ENCODE measurements at places on chromosomes 1 and 21.

GRCh38 chr1:205270764-205271163 lies 43.0 kb downstream of the TMCC2 start:
- no peak for DNase-seq

DNA sequence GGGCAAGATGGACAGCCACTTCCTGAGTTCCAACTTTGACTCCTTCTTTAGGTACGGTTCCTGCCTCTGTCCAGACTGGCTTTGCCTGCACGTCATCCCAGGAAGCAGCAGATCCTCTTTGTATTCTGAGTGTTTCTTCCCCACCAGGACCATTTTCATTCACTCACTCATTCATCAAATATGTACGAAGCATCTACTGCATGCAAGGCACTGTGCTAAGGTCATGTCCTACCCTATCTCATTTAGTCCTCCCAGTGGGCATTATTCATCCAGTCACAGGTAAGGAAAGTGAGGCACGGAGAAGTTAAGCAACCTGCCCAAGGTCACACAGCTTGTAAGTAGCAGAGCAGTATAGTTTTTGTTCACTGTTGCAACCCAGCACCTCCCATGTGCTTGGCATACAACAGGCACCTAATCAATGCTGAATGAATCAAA lies 13.9 kb downstream of the CRYBG2 start:
- DNase-seq = no peak

DNA sequence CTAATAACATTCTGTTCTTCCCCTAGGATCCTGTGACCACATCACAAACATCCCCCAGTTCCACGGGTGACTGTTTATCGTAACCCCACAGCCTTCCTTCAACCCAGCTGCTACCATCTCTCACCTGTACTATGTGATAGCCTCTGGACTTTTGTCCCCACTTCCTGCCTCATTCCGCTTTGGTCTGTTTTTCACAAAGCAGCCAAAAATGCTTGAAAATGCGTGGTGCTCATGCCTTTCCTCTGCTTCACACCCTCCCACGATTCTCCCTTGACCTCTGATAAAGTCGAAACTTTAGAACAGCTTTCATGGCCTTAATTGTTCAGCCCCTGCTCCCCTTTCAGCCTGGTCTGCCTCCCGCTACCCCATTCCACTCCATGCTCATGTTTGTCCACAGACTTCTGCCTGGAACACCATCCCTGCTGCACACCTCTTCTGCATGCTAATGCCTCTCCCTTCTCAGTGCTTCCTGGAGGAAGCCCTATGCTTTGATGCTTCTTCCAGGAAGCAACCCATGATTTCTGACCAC lies 165.6 kb downstream of the PLPP3 start:
- DNase-seq = no peak

DNA sequence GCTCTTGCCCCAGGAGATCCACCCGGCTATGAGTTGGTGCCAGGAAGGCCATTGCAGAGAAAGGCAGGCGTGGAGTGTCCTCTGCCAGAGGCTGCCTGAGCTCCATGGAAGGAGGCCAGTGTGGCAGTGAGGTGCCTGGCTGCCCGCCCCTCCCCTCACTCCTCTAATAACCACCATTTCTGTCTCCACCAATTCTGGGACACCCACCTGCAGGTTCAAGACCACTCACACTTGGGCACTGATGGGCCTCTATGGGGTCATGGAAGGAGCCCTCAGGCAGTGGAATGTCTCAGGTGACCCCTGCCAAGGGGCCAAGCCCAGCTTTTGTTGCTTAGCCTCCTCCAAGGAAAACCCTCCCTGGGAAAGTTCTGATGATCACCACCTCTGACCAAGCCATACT lies 731.6 kb downstream of the MATN1 start:
- no peak for DNase-seq

- no peak for DNase-seq
Observed at GRCh38 chr1:14759843-14760242, 161.4 kb downstream of the KAZN start.

DNA sequence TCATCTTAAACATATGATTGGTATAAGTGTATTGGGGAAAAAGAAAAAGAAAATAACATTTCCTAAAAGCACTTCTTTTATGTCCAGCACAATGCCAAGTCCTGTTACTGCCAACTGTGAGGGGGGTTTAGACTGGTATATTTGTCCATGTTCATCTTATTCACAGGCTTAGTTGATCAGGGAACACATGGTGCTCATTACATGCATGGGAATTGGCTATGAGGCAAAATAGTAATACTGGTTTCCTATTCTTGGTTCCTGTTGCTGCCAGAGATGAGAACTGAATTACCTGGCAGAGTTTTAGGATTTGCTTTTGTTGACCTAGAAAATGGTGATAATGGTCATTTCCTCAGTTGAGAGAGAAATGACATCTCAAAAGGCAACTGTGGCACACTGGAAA lies 398.8 kb downstream of the DUSP10 start:
- no peak for DNase-seq

- peak; percentile 35 for DNase-seq
Observed at GRCh38 chr1:42456754-42457089, 379 bp downstream of the PPCS start.

GRCh38 chr1:94514095-94514727 lies 27.3 kb downstream of the F3 start:
- DNase-seq = no peak

- no peak for DNase-seq
Observed at GRCh38 chr1:222910699-222911098, 95.9 kb downstream of the DISP1 start.

GRCh38 chr1:58721247-58721820 lies 21.5 kb upstream of the MYSM1 start:
- no peak for DNase-seq

DNA sequence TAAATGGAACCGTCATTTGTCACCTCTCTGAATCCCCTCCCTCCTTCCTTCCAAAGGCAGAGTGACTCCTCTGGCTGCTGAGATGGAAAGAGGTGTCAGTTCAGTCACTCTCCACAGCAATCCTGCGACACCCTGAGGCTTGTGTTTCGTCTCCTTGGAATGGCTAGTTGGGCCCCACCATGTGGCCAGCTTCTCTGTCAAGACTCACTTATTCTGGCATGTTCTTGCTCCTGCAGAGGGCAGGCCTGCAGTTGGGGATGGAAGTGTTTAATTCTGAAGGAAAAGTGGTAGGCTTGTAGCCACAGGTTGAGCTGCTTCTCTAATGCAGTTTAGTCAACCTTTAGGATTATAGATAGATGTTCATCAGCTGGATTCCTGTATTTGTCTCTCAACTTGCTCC lies 149.6 kb downstream of the LMO4 start:
- DNase-seq = no peak

DNA sequence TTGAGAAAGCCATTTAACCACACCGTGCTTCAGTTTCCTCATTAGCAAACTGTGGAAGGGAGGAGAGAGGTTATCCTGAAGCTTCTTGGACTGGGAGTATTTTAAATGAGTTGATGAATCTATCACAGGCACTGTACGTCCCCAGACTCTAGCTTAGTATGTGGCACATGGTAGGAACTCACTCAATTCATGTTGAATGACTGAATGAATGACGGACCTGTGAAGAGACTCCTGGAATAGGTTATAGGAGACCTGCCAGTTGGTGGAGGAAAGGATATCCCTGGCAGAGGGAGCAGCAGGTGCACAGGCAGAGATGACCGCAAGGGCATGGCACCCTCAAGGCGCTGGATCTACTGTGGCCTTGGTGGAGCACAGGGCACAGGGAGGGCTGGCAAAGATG lies 118.5 kb downstream of the HMGB4 start:
- DNase-seq = no peak

GRCh38 chr1:46445773-46446256 lies 43.8 kb upstream of the DMBX1 start:
- DNase-seq = no peak

DNA sequence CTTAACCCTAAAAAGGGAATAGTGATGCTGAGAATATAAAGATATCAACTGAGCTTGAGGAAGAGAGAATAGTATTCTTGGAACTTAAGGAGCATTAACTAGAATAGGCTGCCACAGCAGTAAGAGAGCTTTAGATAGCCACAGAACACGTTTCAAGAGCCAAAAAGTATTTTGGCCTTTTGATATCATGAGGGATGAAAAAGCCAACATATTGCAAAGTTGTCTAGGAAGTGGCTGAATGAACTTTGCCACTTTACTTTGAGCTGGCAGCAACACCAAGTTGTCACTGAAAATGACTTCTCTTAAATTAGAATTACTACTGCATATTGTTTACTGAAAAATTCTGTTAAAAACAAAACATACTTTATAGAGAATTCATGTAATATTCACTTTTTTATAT lies 1476.2 kb downstream of the MRPL39 start:
- no peak for DNase-seq

DNA sequence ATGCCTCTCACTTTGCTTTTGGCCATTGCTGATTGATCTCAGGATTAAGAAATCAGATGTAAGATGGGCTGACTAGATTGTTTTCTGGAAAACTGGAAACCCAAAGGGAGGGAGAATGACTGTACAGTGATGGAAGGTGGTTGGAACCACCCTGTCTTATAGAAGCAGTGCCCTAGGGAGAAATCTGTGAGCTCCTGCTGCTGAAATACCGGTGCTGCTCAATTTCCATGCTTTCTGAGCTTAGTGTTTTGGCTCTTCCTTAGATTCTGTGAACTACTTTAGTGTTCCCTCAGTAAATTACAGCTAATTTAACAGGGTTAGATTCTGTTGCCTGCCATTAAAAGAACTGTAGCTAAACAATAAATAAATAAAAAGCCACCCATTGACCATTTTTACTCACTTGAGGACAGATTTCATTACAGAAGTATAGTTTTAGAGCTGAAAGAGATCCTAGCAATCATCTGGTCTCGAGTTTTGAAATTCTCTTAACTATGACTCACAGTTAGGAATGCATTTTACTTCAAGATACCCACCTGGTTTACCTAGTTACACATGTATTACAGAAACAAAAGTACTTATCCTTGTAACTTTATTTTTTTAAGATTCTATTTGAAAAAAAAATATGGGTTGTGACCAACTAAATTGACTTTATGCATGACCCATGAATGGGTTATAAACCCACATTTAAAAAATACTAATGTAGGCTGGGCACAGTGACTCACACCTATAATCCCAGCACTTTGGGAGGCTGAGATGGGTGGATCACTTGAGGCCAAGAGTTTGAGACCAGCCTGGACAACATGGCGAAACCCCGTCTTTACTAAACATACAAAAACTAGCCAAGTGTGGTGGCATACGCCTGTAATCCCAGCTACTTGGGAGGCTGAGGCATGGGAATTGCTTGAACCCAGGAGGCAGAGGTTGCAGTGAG lies 33.2 kb downstream of the CAMSAP2 start:
- DNase-seq = no peak
